Aorta (tissue), 5 donors: ENCODE measurements at places on chromosomes 11 and 22.

DNA sequence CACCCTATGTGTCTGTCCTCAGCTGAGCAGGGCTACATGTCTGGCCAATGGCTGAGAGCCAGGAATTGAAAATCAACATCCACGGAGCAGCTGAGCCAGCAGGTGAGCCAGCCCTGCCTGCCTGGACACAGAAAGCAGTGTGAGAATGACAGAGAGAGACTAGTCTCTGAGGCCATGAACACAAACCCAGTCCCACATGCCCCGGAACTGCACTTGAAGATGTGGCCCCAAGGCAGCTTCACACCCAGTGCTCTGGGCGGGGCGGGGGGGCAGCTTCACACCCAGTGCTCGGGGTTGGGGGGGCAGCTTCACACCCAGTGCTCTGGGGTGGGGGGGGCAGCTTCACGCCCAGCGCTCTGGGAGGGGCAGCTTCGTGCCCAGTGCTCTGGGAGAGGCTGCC, 37.6 kb downstream of the TRMU start:
- no peak overlapping the region for H3K27ac ChIP-seq
- no peak overlapping the region for H3K4me3 ChIP-seq
- H3K36me3 ChIP-seq, result no peaks in the 10 kb centered on the region

DNA sequence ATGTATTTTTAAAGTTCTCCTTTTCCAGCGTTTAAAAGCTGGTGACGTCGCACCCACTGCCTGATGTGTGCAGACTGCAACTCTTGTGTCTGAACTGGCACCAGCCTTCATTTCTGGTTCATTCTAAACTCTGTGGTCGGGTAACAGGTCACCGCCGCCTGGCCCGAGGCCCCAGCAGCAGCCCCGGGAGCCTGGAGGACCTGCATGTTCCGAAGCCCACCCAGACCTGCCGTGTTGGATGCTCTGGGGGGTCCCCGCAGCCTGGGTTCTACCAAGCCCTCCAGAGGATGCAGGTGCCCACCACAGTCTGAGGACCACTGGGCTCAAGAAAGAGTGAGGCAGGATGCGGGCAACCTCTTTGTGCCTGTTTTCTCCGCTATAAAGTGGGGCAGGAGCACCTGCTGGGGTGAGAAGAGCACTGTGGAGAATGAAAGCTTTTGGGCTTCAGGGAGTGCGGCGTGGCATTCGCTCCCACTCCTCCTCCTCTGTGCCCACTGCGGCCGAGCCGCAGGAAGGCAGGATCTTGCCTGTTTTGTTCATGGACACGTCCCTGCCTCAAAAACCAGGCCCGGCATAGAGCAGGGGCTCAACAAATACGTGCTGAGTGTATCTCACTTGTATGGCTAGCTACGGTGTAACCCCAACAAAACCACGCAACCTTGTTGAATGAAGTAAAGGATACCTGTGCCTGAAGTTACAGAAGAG, 40.1 kb downstream of the CERK start:
- DNase-seq, result peak; percentile 36
- no peaks in the 10 kb centered on the region for H3K4me1 ChIP-seq

DNA sequence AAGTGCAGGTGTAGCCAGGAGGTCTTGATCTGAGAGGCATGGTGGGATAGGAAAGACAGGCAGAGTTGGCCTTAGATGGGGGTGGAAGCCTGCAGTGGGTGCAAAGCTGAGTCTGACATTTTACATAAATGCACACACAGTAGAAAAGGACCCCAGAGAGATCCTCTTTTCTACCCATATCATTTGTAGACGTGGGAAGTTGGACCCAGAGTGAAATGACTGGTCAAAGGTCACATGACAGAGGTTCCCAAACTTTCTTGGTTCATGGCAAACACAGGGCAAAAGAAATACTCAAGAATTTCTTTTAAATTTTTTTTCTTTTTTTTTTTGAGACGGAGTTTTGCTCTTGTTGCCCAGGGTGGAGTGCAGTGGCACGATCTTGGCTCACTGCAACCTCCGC, 6.2 kb upstream of the FOXRED2 start:
- no peaks in the 10 kb centered on the region for H3K4me1 ChIP-seq
- peaks cover 7% of the 10 kb centered on the region for H3K36me3 ChIP-seq
- no peak overlapping the region for H3K4me3 ChIP-seq
- H3K27me3 ChIP-seq, result no peaks in the 10 kb centered on the region
- no peak overlapping the region for H3K27ac ChIP-seq

- H3K4me3 ChIP-seq, result no peak overlapping the region
- H3K27ac ChIP-seq, result peak overlapping the region; percentile 83
- DNase-seq, result no peak
- no peaks in the 10 kb centered on the region for H3K36me3 ChIP-seq
These were observed 29.4 kb downstream of the PPP2R1B start for GRCh38 chr11:111736621-111737443.

- no peaks in the 10 kb centered on the region for H3K27me3 ChIP-seq
- no peak overlapping the region for H3K27ac ChIP-seq
- no peak overlapping the region for H3K4me3 ChIP-seq
- H3K4me1 ChIP-seq, result no peaks in the 10 kb centered on the region
- DNase-seq, result no peak
These were observed 133.6 kb downstream of the DSCAML1 start for GRCh38 chr11:117663414-117663813.

DNA sequence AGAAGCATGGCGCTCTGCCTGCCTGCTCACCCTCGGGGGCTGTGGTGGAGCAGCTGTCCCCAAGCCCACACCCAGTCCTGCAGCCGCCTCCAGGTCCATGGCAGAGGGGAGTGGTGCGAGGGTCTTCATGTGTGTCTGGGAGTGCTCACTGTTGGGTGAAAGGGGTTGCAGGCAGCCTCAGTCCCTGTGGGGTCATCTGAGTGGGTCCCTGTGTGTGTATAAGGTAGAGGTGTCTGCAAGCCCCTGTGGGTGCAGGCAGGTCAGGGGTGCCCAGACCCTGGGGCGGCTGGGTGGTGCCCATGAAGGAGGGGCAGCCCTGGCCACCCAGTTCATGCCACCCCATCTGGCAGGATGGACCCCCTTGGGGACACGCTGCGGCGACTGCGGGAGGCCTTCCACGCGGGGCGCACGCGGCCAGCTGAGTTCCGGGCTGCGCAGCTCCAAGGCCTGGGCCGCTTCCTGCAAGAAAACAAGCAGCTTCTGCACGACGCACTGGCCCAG, 4.9 kb downstream of the ALDH3B1 start:
- H3K27me3 ChIP-seq, result no peaks in the 10 kb centered on the region
- no peak overlapping the region for H3K4me3 ChIP-seq
- H3K27ac ChIP-seq, result no peak overlapping the region
- no peaks in the 10 kb centered on the region for H3K4me1 ChIP-seq
- DNase-seq, result no peak

DNA sequence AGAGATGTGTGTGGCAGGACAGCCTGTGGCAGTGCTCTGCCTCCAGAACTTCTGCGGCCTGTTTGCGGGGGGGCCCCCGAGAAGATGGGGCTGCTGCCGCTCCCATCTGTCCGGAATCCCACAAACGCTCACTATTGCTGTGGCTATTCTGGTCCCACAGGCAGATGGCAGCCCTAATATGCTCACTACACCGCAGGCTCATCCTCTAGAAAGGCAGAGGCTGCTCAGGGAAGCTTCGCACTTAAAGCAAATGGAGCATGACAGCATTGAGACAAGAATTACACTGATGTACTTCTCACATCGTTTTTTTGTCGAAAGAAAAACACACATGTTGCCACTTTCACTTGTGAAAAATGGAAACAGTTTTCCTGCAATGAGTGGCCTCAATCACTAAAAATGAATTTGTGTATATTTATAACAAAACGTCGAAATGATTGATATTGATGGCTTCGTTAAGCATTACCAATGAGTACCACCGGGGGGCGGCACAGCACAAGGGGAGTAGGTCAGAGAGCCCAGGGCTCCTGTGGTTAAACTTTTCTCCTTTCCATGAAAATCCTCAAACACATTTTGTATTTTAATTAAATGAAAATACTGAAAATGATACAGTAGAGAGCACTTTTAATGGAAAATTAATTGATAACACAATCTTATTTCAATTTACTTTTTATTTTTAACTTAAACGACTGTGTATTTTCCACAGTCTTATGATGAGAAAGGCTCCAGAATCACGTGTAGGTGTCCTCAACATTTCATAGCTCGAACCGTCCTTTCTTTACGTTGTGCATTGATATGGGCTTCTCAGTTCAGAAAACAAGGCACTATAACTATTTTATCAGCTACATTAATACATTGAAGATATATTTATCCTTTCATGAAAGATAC, 69.1 kb downstream of the CTTN start:
- no peaks in the 10 kb centered on the region for H3K36me3 ChIP-seq
- no peak overlapping the region for H3K4me3 ChIP-seq
- H3K27me3 ChIP-seq, result no peaks in the 10 kb centered on the region
- H3K4me1 ChIP-seq, result no peaks in the 10 kb centered on the region
- H3K27ac ChIP-seq, result no peak overlapping the region
- peak; percentile 86 for DNase-seq

DNA sequence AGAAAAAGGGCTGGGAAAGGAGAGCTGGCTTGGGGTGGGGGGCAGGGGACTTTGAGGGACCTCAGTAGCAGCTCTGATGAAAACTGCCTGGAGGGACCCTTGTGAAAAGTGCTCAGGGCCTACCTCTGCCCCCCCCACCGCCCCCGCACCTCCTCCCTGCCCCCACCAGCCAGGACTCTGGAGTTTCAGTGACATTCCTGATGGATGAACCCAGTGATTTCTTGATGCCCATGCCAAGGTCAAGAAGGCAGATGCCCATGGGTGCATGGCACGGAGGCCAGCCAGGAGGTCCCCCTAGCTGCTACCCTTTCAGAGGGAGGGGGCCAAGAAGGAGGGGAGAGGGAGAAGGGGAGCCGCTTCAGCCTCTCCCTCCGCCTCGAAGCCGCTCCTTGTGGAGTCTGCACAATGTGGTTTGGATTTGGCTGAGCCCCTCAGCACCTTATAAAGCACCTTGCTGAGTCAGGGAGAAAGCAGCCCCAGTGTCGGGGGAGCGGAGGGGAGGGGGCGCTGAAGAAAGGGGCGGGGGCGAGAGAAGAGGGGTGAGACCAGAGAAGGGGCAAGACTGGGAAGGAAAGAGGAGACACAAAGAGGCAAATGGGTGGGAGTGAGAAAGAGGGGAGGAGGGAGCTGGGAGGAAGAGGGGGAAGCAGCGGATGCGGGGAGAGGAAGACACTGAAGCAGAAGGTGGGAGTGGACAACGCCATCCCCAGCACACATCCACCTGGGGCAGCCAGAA, 2.1 kb upstream of the CLCF1 start:
- no peaks in the 10 kb centered on the region for H3K4me1 ChIP-seq
- no peak overlapping the region for H3K4me3 ChIP-seq
- peak; percentile 38 for DNase-seq
- H3K27ac ChIP-seq, result no peak overlapping the region
- no peaks in the 10 kb centered on the region for H3K36me3 ChIP-seq

- no peaks in the 10 kb centered on the region for H3K36me3 ChIP-seq
- H3K27ac ChIP-seq, result no peak overlapping the region
- no peak for DNase-seq
- H3K4me1 ChIP-seq, result no peaks in the 10 kb centered on the region
These were observed 42.6 kb downstream of the SLN start for GRCh38 chr11:107669191-107669740.

GRCh38 chr11:57343825-57344224, 5.7 kb downstream of the P2RX3 start:
- DNase-seq, result peak; percentile 9
- no peaks in the 10 kb centered on the region for H3K36me3 ChIP-seq
- no peak overlapping the region for H3K27ac ChIP-seq
- H3K27me3 ChIP-seq, result no peaks in the 10 kb centered on the region
- no peak overlapping the region for H3K4me3 ChIP-seq
- no peaks in the 10 kb centered on the region for H3K4me1 ChIP-seq
